ENCODE measurements at places on chromosomes 2 and 18.

- no peak for DNase-seq
Observed at GRCh38 chr2:216328347-216328746, 43.9 kb downstream of the MARCHF4 start.

- no peak for DNase-seq
Observed at GRCh38 chr18:75376004-75376403, 51.5 kb downstream of the SMIM21 start.

- DNase-seq = no peak
Observed at GRCh38 chr2:7031547-7032245, 114.5 kb downstream of the RNF144A start.

DNA sequence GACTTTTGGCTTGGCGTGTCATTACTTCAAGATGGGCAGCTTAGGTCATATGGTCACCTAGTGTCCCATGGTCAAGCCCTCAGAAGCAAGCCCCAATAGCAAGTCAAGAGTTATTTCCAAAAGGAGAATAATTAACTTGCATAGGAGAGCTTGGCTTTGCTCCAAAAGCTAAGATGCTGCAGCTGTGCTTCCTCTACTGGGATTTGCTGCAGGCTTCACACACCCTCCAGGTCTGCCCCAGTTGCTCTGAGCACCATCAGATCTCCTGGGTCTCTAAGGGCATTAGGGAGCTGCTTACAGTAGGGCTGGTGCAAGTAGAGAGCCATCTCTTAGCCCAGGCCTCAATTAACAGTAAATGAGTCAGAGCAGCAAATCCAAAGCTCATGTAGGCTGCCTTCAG lies 46.6 kb downstream of the THUMPD2 start:
- no peak for DNase-seq

DNA sequence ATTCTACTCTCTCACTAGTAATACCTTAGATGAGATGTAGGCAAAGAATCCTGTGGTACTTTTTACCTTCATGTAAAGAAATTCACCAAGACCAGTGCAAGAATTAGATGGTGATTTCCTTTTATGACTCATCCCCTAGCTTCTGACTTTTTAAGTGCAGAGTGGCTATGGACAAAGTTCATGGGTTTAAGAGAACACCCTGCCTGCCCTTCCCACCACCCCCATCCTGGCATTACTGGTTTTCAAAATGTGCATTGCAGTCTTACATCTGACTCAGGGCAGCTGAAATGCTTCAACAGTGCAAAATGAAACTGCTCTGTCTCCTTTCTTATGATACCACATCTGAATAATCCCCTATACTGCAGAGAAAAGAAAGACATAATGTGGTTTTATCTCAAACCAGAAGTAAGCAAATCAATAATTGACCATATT lies 22.6 kb downstream of the MAIP1 start:
- DNase-seq = no peak

GRCh38 chr2:82839036-82839435 lies 1620.0 kb downstream of the SUCLG1 start:
- no peak for DNase-seq

DNA sequence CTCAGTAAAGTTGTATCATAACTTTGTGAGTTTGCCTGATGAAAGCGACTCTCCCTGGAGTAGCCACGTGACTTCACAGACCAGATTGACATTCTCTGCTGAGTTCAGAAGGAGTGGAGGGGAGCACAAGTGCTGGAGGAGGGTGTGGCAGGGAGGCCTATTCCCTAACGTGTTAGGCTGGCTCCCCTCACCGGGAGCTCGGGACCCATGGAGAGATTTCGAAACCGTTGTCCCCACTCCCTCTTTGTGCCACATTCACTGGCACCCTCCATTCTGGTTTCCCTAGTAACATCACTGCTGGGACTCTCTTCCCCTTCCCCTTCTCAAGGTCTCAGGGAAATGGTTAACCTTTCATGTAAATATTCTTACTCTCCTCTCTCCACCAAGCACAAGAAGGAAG lies 279.9 kb downstream of the ALPK2 start:
- DNase-seq = no peak

DNA sequence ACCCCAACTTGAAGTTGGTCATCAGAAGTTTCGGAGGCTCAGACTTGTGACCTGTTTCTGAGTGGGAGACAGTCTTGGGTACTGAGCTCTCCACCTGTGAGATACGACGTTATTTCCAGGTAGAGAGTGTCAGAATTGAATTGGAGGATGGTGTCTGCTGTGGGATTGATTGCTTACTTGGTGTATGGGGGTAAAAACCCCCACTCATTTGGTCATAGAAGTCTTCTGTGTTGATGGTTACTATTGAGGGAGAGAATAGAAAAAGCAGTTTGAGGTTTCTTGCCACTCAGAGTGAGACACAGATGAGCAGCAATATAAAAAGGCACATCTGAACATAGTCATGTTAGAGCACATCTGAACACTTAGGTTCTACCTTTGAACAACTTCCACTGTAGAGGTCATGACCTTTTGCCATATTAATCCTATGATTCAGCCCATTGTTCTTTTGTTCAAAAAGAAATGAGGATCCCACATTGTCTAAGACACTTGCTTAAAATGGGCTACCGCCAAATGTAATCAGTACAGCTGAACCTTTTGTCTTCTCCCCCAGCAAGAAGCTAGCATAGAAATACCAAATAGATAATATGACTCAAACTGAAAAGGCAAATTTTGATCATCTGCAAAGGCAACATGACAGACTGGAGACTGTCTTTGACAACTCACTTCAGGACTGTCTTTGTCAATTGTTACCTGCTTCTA lies 73.3 kb downstream of the NAB1 start:
- DNase-seq = no peak

DNA sequence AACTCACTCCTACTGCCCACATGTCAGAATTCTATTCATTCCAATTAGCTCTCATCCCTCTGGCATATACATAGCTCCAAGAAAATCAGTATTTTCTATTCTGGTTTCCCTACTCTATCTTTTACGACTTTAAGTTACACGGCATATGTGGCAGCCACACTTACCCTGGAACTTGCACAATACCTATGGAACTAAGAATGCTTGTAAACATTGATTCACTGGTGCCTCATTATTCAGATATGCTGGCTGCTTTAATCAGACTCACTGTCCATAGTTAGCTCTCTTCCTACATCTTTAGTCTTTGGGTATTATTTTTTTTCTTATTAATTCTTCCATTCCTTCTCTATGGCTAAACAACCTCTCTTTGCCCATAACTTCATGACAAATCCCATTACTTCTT lies 1519.9 kb upstream of the ACVR2A start:
- no peak for DNase-seq

DNA sequence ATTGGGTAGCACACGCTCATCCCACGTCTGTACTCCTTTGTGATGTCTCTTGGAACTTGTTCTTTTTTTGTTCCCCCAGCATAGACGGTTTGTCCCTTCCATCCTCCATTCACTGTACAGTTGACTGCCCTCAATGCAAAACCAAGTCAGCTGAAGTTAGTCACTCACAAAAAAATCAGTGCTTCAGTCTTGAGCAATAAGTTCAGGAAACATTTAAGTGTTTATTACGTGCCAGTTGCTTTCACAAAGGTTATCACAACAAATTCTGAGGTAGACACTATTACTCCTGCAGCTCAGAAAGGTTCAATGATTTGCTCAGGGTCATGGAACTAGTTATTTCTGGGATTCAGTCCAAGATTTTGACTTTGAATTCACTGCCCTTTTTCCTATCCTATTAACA lies 102.2 kb downstream of the PDE1A start:
- peak; percentile 84 for DNase-seq

GRCh38 chr2:179165356-179166000 lies 99.2 kb downstream of the SESTD1 start:
- no peak for DNase-seq

GRCh38 chr2:99430614-99431291 lies 59.1 kb downstream of the REV1 start:
- no peak for DNase-seq

DNA sequence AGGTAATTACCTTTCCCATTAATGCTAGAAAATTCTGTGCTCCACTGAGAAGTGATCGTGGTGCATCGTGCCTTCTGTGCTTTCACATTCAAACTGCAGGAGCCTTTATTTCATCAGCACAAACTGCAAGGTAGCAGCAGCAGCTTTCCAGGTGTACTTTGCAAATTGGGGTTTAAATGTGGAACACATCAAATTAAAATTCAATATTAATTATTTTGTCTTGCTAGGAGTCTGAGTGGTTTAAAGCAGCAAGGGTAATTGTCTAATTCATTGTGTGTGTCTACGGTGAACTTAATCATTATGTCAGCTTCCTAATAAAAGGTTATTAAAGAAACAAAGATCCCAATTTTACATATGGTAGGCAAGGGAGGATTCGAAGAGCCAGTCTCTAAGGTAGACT lies 180.8 kb upstream of the ATP5MC3 start:
- no peak for DNase-seq

GRCh38 chr2:233060980-233061590 lies 943 bp downstream of the INPP5D start:
- DNase-seq = no peak

GRCh38 chr18:79851950-79852349 lies 54.2 kb downstream of the KCNG2 start:
- DNase-seq = no peak

DNA sequence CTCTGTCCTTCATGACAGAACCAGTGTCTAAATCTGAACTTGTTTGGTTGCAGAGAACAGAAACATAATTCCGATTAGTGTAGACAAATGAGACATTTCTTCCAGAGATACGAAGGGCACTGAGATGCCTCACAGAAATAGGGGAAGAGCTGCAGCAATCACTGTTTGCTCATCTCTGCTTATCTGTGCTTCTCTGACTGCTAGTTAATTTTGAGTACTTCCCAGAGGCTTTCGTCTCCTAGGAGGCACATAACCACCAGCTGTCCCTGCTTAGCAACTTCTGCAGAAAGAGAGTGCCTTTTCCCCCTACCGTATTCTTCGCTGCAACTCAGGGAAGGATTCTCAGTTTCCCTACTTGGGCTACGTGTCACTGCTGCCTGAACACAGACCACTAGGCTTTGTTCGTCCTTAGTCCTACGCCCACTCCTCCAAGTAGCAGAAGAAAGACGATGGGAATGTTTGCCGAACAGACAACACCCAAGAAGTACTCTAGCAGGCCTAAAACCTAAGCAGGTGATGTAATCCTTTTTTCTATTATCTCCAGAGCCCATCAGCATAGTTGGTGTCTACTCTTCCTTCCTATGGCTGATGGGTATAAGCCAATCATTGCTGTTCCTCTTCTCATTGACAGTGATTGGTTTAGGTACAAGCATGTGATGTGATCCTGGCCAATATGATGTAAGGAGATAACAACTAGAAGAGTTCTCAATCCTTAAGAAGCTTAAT lies 63.6 kb downstream of the TNP1 start:
- DNase-seq = no peak

DNA sequence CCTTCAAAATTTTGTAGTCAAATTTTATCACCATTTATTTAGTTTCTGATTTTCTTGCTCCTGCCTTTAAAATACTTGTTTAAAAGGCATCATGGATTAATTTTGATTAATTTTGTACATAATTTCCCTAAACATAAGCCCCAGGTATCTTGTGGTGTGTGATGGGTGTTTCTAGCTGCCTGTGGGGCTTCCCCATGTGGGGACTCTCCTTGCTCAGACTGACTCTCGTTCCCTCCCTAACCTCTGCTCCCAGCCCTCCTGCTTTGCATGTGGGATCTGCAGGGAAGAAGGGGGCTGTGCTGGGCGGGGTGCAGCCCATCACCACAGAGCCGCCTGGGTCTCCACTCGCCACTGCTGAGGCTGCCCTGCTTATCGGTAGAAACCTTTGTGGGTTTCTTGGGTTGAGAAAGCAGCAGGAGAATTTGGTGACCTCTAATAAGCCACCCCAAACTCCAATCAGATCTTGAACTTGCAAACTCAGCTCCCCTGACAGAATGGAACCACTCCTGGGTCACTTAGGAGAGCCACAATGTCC lies 72.5 kb downstream of the MRPS9 start:
- DNase-seq = no peak

- DNase-seq = no peak
Observed at GRCh38 chr2:64989982-64990614, 899 bp downstream of the SLC1A4 start.

- DNase-seq = no peak
Observed at GRCh38 chr2:206379266-206379665, 64.1 kb upstream of the ADAM23 start.

DNA sequence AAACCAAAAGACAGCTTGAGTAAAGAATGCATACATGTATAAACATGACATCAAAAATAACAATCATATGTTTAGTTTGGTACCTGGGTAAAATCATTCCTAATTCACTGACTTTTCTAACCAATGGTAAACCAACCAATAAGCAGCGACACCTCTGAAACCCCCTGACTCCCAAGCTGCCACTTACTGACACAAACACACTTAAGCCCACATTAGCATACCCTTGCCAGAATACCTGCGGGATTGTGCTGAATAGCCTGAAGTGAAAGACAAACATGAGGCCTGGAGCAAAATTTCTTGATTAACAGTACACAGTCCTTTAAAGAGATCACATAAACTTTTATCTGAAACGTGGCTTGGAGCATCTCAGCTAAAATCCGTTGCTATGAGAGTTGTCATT lies 902.9 kb downstream of the TMEM182 start:
- no peak for DNase-seq

GRCh38 chr2:226794751-226795171 lies 4.9 kb downstream of the IRS1 start:
- DNase-seq = no peak

DNA sequence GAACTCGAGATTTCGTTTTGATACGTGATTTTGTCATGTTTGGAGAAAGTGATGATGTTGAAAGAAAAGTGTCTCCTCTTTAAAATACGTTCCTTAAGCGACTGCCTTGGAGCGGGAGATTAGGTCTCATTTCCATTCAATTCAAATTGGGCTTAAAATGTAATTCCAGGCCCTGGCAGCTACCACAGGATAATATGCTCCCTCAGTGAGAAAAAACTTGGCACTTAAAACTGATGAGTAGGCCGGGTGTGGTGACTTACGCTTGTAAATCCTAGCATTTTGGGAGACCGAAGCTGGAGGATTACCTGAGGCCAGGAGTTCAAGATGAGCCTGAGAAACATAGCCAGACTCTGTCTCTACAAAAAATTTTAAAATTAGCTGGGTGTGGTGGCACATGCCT lies 146.3 kb upstream of the L3MBTL4 start:
- no peak for DNase-seq

- no peak for DNase-seq
Observed at GRCh38 chr2:230658877-230659652, 53.6 kb upstream of the CAB39 start.

- DNase-seq = no peak
Observed at GRCh38 chr2:197949224-197949623, 144.8 kb downstream of the PLCL1 start.

DNA sequence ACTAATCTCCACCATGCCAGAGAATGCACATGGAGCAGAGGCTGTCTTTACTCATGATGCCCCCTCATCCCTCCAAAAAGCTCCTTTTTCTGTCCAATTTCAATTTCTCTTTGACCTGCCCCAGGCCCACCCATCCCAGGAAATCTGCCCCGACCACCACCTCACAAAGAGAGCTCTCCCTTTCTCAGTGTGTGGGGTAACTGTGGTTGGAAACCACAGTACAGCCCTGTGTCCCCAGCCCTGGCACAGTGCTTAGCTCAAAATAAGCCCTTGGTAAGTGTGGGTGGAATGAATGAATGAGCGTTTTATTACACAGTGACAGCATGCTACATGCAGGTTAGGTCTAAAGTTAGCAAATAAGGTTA lies 43.7 kb upstream of the CAB39 start:
- DNase-seq = no peak

- no peak for DNase-seq
Observed at GRCh38 chr2:119468154-119468955, 36.7 kb downstream of the TMEM37 start.

All from retinal pigment epithelial cell (primary cell).